ENCODE measurements at places on chromosomes 5 and 9. TPM values are rescaled to one million over a fixed set of nuclear protein-coding genes. Genes with fewer than 3 reads are reported as not detected.

Gene IER5L
- 10.2 TPM for total RNA-seq

Gene SPINK6
- total RNA-seq = not detected

Gene MARCOL
- total RNA-seq = not detected

Gene PRLR
- total RNA-seq = 0.28 TPM

Gene ZNF483
- total RNA-seq = 5.3 TPM

Gene INSL4
- total RNA-seq = not detected

Gene PTTG1
- total RNA-seq = 1.7 TPM

Gene GRIA1
- total RNA-seq = 0.64 TPM

DNA sequence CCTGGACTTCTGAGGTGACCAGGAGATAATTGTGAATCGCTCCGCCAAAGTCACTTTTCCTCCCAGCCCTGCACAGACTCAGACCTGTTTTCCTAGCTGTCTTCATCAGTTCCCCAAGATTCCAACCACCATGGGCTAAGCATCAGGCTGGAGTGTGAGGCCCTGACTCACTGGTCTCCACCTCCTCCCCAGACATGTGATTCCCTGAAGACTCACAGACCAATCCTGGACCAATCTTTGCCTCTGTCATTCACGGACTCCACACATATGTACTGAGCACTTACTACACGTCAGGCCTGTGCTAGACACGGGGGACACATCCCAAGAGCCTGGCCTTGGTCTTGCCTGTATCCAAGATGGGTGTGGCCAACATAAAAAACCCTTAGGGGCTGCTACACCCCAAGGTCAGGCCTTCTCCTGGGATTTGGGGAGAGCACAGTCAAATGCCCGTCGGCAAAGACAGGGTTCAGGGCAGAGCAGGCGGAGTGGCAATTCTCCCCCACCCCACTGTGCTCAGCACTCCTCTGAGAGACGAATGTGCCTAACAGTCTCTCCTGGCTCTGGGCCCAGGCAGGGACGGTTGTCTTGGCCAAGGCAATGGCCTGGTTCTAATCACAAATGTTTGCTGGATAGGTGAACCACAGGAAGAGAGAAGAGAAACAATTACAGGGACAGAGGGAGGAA is 11.9 kb downstream of the EEIG1 start:
- peak; percentile 84 for DNase-seq

DNA sequence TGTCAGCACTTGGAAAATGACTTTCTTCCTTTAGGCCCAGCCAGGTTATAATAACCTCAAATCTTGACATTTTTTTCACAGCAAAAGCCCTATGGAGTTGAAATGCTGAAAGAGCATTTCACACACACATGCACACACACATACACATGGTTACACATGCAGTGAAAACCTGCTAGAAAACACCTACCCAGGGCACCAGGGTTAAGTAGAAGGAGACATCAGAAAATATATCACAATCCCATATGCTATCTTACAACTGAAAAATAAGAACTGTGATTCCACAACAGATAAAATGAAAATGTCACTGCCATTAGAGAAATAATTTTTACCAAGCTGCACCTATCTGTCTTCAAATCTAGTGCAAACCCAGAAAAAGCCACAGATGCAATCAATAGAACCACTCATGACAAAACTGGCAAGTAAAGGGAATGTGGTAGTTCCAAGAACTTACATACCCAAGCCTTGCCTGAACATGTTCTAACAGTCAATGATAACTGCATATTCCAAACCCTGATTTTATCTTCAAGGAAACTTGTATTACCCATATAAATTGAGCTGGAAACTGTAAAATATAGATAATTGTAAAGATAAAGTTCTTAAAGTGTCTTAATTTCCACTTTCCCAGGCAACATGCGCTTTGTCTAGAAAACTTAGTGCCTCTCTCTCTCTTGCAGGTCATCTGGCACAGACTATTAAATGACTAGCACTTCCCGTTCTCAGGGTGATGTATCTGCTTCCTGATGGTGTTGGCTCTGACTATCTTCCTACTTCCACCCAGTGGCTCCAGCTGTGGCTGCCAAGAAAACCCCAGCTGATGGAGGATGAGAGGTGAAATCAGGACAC is 250.2 kb upstream of the PTGER4 start:
- DNase-seq = no peak

GRCh38 chr5:95718203-95718602 is 12.9 kb upstream of the RHOBTB3 start:
- no peak for DNase-seq

DNA sequence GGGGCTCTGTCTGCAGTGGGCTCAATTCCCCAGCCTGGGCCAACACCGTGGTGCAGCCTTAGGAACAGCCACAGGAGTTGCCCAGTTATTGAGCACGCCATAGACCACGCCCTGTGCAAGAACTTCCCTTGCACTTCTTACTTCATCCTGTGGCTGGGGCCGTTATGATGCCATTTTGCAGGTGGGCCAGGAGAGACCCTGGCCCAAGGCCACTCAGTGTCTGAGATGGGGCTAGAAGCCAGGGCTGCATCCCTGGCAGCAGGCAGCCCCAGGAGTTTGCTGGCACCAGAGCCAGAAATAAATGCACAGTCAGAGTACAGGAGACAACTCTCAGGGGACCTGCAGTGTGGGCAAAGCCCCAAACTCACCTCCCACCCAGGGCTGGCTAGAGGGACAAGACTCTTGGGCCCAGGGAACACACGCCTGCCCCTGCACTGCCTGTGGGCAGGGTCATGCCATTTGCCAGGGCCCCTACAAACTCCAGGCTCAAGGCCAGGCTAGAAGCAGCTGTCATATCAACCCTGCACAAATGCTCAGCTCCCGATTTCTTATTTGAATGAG is 6.7 kb downstream of the CORO2A start:
- DNase-seq = no peak

GRCh38 chr9:4086119-4087090 is 213.5 kb downstream of the GLIS3 start:
- no peak for DNase-seq

DNA sequence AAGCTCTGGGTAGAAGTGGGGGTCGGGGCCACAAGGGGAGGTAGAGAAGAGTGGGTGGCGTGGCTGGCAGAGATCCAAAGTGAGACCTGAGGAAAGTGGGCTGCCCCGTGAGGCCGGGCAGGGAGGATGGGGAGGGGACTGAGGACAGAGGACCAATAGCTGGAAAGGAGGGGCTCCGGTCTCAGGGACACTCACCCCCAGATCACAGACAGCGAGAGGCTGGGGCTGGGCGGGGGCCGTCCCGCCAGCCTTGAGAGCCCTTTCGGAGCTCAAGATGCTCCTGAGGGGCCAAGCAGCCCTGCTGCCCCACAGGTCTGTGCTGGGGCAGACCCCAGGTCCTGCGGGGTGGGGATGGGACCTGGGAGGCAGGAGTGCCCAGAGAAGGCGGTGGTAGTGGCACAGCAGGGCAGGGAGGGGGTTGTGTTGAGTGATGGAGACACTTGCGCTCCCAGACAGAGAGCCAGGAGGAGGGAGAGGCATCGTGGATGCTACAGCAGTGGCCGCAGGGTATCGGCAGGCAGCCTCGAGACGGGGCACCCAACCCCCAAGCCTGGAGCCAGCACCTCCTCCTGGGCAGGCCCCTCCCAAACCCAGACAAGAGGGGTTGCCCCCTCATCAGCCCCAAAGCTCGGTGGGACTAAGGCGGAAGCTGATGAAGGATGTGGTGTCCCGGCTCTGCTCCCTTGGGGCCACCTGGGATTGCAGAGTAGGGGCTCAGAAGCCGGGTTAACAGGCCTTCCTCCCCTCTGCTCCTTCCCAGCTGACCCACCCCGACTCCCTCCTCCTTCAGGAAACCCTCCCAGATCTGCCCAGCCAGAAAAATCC is 3.4 kb downstream of the SARDH start:
- no peak for DNase-seq

DNA sequence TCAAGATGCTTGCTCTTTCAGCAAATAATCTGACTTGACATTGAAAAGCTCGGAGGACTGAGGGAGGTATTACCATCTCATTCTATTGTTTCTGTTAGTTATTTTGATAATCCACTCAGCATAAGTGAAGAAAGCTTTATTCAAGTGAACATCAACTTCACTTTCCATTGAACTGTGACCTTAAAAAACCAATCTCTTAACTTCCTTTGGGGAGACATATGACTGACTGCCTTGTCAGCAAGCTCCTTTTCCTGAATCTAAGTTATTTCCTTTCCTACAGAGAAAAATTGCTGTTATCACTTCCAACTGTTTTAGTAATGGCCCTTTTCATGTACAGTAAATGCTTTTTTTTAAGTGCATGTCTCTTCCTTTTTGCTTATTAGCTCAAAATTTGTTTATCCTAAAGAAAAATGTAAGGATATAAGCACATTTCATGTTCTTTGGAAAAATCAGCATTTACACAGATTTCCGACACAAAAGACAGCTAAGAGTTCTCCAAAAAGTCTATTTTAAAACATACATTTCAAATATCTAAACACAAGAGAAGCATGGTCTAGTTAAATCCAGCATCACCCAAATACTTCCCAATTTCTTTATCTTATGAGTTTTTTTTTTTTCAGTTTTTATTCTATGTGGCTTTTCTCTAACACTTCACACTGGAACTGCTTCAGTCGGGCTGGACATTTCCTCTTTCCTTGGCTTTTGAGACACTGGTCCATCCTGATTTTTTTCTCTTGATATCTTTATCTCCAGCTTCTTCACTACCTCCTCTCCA is 117.9 kb upstream of the DAB2 start:
- DNase-seq = no peak

- DNase-seq = no peak
These were observed 16.2 kb upstream of the TCOF1 start for GRCh38 chr5:150341331-150341730.

DNA sequence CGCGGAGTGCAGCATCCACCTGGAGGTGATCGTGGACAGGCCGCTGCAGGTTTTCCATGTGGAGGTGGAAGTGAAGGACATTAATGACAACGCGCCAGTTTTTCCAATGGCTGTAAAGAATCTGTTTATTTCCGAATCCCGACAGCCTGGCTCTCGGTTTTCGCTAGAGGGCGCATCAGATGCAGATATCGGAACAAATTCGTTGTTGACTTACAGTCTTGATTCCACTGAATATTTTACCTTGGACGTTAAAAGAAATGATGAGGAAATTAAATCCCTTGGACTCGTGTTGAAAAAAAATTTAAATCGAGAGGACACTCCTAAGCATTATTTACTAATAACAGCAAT is 611 bp downstream of the PCDHA3 start:
- DNase-seq = no peak

DNA sequence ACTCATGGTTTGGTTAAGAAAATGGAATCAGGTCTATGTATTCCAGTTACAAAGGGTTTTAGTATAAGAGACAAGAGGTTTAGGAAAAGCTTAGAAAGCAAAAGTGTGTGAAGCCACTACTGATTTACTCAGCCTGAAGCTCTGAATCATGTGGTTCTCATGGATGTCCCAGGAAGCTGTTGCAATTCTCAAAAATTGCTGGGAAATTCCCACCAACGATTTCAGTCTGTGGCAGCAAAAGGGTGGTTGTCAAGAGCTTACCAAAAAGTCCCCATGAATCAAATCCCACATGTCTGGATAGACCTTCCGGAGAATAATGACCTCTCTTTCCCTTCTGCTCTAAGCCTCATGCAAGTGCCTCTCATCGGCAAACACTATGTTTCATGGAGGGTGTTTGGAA is 929.9 kb downstream of the TLE4 start:
- DNase-seq = no peak

GRCh38 chr5:132466433-132467286 is 23.9 kb downstream of the IRF1 start:
- peak; percentile 74 for DNase-seq

GRCh38 chr9:76644647-76645250 is 119.5 kb upstream of the PCA3 start:
- no peak for DNase-seq

DNA sequence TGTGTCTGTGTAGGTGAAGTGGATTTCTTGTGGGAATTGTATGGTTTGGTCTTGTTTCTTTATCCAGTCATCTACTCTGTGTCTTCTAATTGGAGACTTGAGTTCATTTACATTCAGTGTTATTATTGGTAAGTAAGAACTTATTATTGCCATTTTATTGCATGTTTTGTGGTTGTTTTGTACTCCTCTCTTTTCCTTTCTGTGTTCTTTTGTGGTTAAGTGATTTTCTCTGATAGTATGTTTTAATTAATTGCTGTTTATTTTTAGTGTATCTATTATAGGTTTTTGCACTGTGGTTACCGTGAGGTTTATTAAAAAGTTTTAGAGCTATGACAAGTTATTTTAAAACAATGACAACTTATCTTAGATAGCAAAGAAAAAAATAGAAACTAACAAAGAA is 8.1 kb downstream of the POLK start:
- DNase-seq = no peak

DNA sequence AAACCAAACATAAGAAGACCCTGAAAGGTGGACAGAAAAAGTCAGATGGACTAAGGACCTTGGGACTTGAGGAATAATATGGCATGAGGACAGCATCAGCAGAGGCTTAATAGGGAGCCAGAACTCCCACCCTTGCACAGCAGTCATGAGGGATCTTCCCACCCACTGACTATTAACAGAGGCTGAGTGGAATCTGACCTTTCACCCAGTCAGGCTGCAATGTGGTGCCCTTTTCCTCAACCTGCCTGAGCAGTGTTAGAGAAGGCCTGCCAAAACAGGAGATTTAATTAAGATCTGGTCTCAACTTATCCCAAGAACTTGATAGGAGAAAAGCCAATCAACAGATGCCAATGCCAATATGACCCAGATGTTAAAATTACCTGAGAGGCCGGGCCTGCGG is 481.9 kb downstream of the KDM4C start:
- no peak for DNase-seq

DNA sequence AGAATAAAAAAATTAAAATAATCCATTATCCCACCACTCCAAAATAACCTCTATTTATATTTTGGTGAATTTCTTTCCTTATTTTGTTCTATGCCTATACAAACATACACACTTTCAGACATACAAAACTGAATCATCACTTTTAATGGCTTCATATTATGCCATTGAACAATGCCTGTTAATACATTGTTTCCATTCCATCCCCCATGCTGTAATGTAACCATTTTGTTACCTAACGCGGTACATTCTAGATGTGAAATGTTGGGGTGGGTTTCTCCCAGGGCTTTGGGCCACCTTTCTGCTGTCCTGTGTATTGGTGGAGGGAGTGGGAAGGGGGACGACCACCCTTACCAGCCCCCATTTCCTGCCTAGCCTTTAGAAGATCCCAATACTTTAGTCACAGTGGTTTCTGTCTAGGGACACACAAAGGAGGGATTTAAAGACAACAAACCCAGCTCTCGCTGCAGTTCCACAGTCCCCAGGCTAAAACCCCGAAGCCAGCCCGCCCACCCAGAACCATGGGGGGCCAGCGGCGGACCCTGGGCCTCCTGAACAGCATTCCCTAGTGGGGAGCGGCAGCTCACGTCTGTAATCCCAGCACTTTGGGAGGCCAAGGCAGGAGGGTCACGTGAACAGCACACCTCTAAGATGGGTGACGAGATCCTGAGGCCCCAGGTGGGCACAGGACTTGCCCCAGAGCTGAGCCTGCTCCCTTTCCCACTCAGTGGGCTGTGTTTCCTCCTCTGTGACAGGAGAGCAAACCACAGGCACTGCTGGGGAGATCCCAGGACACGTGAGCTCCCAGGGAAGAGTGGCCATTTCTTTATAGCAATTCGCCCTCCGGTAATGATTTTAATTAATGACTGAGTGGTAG is 56.9 kb upstream of the STXBP1 start:
- DNase-seq = no peak

GRCh38 chr9:125904155-125904851 is 157.1 kb downstream of the PBX3 start:
- no peak for DNase-seq
